ENCODE measurements at places on chromosomes 4 and X.

DNA sequence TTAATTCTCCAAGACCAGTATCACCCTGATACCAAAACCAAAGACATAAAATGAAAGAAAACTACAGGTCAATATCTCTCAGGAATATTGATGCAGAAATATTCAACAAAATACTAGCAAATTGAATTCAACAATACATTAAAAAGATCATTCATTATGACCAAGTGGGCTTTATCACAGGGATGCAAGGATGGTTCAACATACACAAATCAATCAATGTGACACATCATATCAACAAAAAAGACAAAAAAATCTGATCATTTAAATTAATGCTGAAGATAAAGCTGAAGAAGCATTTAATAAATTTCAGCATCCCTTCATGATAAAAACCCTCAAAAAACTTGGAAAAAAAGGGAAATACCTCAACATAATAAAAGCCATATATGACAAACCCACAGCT is 341.4 kb downstream of the GUCY2F start:
- no peak for DNase-seq

DNA sequence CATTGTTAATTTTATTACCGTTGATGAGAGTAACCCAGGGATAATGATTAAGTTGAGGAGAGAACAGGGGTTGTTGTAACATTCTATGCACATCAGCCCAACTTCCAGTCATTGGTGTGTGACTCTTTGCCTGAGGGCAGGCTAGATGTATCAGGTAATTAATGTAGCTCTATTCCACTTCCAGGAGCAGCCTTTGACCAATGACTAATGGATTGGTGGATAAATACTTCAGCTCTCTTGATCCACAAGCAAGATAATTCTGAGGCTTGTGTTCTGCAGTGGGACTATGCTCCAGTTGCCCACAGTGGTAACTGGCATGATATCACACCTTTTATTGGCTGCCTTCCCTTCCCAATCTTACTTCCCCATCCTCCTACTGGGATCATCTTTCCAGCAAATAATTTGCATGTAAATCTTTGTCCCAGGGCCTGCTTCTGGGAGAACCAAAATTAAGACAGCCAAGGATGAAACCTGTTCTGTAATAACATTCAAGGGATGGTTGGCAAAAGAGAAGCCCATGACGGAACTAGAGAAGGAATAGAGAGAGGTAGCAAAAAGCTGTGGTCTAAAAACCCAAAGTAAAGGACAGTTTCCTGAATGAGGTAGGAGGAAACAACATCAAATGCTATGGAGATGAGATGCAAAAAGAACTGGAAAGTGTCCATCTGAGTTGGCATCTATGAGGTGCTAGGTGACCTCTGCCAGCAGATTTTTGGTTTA is 241.4 kb upstream of the RPS6KA3 start:
- DNase-seq = no peak

- no peak for DNase-seq
These were observed 13.4 kb upstream of the P2RY10 start for GRCh38 chrX:78931814-78932213.

DNA sequence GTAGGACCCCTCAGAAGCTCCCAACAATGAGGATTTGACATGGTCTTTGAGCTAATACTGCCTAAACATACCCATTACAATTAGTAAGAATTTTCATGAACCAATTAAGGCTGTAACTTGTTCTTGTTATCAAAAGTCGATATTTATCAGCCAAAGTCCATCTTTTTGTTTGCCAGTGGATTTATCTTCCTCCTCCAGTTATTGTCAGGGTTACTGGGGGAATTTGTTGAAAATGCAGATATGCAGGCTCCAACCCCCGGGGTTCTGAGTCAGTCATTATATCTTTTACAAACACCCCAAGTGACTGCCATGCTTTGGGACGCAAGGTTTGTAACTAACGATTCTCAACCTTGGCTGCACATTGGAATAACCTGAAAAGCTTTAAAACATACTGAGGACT is 338.8 kb upstream of the PPARGC1A start:
- no peak for DNase-seq

DNA sequence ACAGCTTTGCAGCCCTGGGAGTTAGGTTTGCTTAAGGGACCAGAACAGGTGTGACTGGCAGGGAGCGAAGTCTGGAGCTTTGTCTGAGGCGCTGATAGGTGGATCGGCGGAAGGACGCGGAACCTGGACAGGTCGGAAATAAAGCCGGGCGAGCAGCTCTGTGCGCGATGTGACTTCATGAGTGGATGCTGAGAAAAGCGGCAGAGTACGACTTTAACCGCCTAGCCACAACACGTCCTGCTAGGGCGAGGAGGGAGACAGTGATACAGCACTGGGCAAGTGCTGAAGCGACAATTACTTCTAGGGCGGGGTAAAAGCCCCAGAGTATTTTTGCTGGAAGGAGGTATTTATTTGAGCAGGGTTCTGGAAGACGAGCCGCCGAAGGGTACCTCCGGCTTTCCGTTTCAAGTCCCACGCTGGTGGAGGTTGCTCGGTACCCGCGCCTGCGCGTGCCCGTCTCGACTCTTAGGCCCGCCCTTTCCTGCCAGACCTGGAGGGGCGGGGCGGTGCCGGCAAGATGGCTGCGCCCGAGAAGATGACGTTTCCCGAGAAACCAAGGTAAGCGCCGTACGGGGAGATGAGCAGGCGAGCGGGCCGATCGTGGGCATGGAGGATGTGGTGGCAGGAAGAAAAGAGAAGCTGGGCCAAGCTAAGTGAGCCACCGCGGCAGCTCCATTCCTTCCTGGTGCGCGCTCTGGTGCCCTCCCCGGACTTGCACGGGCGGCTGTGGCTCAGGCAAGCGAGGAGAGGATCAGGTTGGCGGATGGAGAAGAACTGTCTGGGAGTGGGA is at the start of gene ZRSR2:
Gene ZRSR2 (plus strand): TSS at position 506 of the 790 bp plus-strand sequence. CDS start 12 bp downstream, at position 518.
- DNase-seq = peak; percentile 89

DNA sequence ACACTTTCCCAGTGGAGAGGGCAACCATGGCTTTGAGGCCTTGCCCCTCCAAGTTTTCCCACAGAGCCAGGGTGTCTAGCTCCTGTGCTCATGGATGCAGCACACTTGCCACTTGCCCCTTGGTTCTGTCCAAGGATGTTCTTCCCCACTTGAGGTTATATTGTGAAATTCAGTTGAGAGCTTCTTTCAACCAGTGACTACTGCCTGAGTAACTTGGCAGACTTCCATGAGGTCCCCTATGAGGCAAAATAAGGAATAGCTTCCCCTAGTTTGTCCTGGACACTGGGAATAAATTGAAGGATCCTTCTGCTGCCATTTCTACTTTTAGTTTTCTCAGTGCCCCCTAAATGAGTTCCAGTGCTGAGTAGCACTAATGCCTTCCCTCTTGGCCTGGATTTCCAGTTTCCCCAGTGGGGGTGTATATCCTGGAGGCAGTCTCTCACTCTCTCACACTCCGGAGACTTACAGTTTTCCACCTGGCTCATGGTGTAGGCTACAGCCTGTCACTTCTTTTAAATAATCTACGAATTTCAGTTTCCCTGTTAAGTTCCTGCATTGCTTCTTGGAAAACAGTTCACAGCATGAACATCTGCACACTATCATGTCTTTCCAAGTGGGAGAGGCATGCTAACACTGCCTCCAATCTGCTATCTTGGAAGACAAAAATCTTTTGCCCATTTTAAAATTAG is 36.4 kb upstream of the ADH4 start:
- DNase-seq = no peak

DNA sequence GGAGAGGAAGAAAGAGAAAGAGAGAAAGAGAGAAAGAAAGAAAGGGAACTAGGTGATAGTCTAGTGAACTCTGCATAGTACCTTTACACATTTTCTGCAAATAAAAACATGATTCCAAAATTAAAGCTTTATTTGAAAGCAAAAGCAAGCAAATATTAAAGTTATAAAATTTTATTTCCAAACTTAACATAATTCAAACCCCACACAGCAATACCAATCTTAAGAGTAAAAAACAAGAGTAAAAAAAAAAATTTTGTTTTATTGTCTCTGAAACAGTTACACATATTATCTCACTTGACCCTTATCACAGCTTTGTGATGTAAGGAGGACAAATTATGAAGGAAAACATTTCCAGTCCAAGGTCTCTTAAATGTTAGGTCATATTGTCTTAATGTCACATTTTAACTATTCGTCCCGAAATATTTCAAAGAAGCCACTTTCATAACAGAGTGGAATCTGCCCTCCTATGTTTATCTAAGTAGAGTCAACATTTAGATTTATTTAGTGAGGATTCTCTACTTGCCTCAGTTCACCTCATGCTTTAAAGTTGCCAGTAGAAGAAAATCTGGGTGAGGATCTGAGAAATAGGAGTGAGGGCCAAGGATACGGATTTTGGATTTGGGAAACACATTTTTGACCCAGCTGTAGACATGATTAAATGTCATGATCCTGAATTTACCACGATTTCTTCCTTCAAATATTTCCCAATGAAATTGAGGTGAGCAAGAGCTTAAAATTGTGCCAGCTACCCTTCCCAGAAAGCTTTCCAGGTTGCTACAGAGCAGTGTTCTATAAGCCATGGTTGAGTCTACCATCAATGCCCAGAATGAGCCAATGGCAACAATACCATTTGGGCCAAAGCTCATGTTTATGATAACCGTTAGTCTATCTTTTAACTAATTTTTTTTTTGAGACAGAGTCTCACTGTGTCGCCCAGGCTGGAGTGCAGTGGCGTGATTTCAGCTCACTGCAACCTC is 7.5 kb upstream of the FGA start:
- DNase-seq = no peak

DNA sequence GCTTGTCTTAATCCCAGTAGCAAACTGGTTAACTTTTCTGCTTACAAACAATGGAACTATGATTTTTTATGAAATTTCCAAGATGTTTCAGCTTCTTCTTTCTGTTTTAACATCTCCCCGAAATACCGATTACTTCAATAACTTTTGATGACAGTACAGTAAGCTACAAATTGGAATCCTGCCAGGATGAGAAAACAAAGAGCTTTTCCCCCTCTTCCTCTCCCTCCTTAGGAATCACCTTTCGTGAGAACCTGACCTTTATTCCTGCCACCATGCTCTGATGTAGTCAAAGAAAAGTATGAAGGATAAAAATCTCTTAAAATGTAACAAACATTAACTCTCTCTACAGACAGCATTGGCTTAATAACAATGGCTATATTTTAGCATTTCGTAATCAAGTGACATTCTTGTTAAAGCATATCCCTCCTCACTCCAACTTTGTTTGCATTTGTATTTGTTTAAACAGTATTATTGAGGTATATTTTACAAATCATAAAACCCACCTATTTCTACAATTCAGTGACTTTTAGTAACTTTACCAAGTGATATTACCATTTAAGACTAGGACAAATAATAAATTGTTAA is 148.7 kb upstream of the NAP1L5 start:
- DNase-seq = no peak

DNA sequence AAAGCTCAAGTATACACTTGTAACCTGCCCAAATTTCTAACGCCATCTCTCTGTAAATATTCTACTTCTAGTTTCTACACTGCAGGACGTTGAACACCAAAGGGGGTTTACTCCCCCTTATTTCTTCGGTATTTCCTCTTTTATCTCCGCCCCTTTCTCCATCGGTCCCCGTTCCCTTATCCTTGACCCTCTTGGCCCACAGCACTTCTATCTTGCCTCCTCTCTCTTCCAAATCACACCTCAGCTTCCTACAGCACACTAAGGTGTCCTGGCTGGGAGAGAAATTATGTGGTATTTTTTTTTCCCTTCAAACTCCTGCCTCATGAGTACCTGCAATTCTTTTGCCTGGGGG is 715 bp downstream of the ZMAT1 start:
- peak; percentile 13 for DNase-seq

GRCh38 chr4:7327341-7327885 is 107.3 kb downstream of the PSAPL1 start:
- DNase-seq = no peak

DNA sequence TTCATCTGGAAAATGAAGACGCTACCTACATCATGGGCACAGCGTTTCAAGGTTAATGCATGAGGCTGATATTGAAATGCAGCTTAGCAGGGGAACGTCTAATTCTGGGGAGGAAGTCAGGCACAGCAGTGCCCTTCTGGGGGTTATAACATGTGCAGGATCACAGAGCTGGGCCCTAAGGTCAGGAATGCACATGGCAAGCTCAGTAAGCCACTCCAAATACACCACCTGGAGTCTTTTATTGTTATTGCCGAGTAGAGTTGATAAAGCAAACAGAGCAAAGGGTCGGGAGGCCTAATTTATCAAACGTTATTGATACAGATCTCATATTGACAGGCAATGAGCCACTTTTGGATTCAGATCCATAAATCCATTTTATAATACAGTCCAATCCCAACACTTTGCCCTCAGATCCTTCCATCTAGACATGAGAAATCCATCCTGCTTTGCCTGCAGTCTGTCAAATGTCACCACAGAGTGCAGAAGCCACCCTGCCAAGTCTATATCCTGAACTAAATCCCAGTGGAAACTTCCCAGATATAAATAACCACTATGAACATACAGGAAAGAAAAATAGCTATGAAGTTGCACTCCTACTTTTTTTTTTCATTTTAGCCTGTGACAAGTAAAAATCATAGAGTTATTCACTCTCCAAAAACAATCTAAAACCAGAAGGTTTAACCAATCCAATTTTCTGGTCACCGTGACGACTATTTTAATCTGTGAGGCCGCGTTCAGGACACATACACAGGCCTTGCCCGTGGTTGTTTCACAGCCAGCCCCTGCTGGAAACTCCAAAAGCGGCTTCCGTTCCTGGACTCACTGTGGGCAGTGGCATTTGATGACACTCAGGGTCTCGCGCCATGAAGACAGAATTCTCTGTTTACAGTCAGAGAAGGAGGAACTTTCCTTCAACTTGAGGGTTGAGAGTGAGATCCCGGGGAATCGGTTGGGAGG is 335.4 kb downstream of the DHX15 start:
- DNase-seq = no peak

GRCh38 chr4:128639541-128640270 is 169.8 kb upstream of the JADE1 start:
- no peak for DNase-seq

GRCh38 chr4:98544818-98545414 is 113.5 kb downstream of the TSPAN5 start:
- no peak for DNase-seq

GRCh38 chr4:140233791-140234696 is 80.1 kb upstream of the MAML3 start:
- no peak for DNase-seq

- no peak for DNase-seq
These were observed 44.1 kb downstream of the FGFBP1 start for GRCh38 chr4:15894393-15894792.

DNA sequence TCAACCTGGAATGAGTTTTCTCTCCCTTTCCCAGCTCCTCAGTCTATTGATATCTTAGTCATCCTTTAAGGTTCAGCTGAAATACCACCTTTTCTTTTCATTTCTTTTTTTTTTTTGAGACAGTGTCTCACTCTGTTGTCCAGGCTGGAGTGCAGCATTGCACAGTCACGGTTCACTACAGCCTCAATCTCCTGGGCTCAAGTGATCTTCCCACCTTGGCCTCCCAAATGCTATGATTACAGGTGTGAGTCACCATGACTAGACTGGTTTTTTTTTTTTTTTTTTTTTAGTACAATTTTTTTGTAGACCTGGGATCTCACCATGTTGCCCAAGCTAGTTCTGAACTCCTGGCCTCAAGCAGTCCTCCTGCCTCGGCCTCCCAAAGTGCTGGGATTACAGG is 28.9 kb downstream of the AFF1 start:
- DNase-seq = no peak

GRCh38 chr4:83180431-83180968 is 66.0 kb upstream of the PLAC8 start:
- DNase-seq = no peak

- DNase-seq = no peak
These were observed 15.4 kb downstream of the ANXA3 start for GRCh38 chr4:78566834-78567499.

- no peak for DNase-seq
These were observed 311.5 kb downstream of the PPP1R2C start for GRCh38 chrX:42466332-42467046.

GRCh38 chr4:172843192-172843591 is 325.4 kb upstream of the GALNT7 start:
- no peak for DNase-seq

- no peak for DNase-seq
These were observed 750 bp downstream of the ARMCX5 start for GRCh38 chrX:102599951-102600579.
